ENCODE measurements at places on chromosomes 1 and 21. TPM values are rescaled to one million over a fixed set of nuclear protein-coding genes. Genes with fewer than 3 reads are reported as not detected.

DNA sequence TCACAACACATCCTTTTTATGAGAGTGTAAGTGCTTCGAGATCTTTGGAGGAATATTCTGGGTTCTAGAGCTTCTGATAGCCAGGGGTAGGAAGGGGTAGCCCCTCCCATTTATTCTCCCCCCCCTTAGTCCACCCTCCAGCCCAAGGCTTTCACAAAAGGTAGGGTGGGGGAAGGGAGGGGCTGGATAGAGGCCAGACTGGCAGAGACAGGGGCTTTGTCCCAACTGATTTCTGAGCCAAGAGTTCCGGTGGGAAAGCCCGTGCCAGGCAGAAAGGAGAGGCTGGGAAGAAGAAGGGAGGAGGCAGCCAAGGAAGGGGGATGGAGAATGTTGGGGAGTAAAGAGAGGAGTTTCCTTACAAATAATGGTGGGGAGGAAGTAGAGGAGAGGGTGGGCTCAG is 3.1 kb downstream of the BCAN start:
- DNase-seq, result no peak

DNA sequence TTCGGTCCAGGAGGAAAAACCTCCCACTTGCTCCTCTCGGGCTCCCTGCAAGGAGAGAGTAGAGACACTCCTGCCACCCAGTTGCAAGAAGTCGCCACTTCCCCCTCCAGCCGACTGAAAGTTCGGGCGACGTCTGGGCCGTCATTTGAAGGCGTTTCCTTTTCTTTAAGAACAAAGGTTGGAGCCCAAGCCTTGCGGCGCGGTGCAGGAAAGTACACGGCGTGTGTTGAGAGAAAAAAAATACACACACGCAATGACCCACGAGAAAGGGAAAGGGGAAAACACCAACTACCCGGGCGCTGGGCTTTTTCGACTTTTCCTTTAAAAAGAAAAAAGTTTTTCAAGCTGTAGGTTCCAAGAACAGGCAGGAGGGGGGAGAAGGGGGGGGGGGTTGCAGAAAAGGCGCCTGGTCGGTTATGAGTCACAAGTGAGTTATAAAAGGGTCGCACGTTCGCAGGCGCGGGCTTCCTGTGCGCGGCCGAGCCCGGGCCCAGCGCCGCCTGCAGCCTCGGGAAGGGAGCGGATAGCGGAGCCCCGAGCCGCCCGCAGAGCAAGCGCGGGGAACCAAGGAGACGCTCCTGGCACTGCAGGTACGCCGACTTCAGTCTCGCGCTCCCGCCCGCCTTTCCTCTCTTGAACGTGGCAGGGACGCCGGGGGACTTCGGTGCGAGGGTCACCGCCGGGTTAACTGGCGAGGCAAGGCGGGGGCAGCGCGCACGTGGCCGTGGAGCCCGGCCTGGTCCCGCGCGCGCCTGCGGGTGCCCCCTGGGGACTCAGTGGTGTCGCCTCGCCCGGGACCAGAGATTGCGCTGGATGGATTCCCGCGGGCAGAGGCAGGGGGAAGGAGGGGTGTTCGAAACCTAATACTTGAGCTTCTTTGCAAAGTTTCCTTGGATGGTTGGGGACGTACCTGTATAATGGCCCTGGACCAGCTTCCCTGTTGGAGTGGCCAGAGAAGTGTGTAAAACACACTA is 45.3 kb downstream of the MRPL39 start:
- DNase-seq, result peak; percentile 62

DNA sequence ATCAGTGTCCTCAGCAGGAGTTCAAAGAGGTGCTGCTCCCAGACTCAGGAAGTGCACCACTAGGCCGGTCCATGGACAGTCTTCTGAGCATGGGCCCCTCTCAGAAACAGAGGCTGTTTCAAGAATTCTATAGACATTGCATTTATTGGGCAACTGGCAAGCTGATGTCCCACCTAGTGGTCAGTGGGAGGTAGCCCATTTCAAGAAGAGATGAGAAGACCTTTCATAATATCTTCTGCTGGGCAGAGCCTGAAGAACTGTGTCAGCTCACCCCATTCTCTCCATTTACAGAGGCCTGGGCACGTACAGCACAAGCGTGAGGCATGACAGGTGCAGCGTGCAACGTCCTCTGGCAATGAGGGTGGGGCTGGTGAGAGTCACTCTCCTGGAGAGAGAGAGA is 216.0 kb downstream of the DYRK1A start:
- no peak for DNase-seq

GRCh38 chr1:214103778-214104177 is 116.0 kb downstream of the PROX1 start:
- DNase-seq, result no peak

- no peak for DNase-seq
These were observed 19.0 kb upstream of the ZNF678 start for GRCh38 chr1:227544067-227545050.

DNA sequence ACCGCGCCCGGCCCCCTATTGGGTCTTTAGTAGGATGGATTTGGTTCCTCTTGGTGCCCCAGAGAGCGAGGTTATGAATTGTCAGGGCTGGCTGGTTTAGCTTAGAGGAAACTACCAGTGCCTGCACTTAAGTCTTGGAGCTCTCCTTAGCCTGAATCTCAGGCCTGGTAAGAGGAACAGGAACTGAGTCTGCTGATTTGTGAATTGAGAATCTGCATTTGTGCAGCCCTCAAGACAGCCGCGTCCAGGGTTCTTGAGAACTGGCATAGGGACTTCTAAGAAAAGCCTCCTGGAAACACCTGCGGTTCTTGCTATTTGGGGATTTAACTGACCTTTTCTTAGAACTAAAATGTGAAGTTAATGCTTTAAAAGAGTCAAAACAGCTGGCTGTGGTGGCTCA is 1.7 kb downstream of the NECAP2 start:
- no peak for DNase-seq

GRCh38 chr1:76607717-76608116 is 259.6 kb upstream of the ST6GALNAC5 start:
- no peak for DNase-seq

- DNase-seq, result no peak
These were observed 228.2 kb downstream of the DNM3 start for GRCh38 chr1:172069534-172069933.

DNA sequence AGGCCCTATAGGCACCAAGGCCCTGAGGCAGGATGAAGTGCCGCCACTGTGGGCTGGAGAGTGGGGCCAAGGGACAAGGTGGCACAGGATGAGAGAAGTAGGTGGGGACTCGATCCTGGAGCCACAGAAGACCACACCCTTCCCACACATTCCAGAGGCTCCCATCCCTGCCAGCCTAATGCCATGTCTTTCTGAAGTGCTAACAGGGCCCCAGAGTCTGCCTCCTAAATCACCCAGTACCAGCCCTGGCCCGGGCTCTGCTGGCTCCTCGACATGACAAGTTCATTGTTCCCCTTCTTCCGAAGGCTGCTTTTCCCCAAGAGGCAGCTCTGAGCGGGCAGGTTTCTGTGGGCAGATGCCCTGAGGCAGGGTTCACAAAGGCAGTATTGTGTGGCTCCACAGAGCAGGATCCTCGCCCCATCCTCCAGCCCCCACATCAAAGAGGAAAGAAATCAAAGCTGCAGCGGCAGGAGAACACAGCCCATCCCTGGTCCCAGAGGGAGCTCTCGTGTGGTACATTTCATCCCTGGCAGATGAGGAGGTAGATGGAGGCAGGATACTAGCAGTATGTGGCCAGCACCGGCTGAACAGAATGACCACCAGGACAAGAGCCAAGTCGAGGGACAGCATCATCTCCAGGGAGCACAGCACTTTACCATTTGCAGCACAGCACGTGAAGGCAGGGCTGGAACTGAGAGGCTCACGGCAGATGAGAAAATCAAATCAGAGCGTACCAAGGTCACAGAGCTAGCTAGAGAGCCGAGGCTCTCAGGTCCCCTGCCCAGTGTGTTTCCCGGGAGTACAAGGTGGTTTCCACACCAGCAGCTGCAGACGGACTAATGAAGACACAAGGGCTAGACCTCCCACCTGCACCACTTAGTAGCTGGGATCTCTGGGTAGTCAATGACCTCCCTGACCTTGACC is 64.8 kb downstream of the SYF2 start:
- DNase-seq, result peak; percentile 24

- DNase-seq, result no peak
These were observed 207.5 kb downstream of the SETD4 start for GRCh38 chr21:35852820-35853219.

DNA sequence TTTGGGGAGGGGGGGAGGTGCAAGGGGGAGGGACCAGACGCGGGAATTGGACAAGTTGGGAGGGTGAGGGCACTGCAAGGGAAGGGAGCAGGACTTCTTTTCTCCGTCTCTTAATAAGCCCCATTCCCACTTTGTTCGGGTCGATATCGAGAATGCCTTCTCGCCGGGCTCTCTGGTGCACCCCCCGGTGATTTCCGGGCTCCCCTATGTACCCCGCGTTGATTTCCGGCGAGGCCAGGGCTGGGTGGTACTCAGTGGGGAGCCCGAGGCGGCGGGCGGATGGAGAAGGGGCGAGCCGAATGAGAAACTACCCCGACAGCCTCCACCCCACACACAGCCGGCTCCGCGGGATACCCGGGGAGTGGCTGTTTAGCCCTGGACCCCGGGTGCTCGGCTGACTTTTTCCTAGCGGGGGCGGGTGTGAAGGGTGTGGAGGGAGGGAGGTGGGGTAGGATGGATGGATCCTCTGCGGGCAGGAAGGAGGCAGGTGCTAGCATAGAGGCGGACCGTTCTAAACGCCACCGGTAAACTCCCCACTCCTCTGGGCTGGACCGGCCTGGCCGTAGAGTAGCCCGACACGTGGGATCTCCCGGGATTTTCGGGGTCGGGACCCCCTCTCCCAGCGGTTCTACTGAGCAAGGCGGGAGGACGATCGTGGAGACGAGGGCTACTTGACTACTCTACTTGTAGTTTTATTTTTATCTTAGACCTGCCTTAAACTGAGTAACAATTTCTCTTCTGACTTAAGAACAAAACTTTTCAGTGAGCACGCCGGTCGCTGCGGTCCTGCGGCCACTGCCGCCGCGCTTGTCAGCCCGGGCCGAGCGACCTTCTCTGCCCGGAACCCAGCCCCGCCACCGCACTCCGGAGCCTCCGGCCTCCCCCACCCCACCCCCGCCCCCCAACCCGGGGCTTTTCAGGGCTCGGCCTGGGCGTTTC is 1.0 kb downstream of the RNF220 start:
- DNase-seq, result peak; percentile 40

The IL24 gene
- not detected for total RNA-seq

The RHBG gene
- not detected for total RNA-seq

The EXO1 gene
- 2.2 TPM for total RNA-seq

The NLRP3 gene
- not detected for total RNA-seq

The ADIPOR1 gene
- total RNA-seq, result 48.4 TPM

The CFHR2 gene
- not detected for total RNA-seq

The CELA2A gene
- not detected for total RNA-seq

The LCE1E gene
- not detected for total RNA-seq

The RUNX1 gene
- 0.47 TPM for total RNA-seq
